Vagina (tissue), 2 donors: ENCODE measurements at places on chromosomes 4 and X.

- no peak for DNase-seq
Observed at GRCh38 chr4:56611501-56611900, 69.6 kb downstream of the HOPX start.

GRCh38 chr4:153314915-153315314 lies 29.6 kb upstream of the MND1 start:
- no peak for DNase-seq

GRCh38 chrX:22748093-22748999 lies 251.4 kb upstream of the DDX53 start:
- DNase-seq = no peak

GRCh38 chr4:100014616-100015015 lies 64.5 kb upstream of the H2AZ1 start:
- DNase-seq = no peak

DNA sequence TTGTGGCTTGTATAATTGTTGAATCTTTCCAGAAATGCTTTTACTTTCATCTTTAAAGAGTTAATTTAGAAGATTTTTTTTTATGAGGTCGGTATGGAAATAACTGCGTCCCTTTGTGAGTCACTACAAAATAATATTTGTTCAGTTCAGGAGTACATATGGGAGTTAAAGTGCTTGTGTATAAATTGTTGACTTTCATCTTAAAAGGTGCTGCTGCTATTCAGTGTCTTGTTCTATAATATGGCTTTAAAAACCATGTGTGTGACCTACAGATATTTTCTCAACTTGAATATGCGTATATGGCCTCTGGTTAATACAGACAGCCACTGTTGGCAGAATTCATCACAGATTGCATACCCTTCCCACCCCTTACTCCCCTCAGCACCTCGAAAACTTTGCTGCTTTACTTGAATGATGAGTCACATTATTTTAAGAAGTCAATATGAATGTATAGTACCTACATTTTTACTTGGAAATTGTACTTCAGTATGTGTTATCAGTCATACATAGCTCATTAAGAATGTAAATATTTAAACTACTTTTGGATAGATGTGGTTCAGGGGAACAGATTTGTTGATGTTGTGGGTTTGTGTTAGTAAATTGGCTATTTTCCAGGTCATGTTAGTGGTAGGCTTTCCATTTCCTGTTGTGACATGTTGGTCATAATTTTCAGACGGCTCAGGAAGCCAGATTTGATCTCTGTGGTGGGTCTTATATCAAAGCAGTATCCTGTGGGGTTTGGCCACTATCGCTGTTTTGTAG lies 1.5 kb downstream of the CLCN3 start:
- DNase-seq = no peak

DNA sequence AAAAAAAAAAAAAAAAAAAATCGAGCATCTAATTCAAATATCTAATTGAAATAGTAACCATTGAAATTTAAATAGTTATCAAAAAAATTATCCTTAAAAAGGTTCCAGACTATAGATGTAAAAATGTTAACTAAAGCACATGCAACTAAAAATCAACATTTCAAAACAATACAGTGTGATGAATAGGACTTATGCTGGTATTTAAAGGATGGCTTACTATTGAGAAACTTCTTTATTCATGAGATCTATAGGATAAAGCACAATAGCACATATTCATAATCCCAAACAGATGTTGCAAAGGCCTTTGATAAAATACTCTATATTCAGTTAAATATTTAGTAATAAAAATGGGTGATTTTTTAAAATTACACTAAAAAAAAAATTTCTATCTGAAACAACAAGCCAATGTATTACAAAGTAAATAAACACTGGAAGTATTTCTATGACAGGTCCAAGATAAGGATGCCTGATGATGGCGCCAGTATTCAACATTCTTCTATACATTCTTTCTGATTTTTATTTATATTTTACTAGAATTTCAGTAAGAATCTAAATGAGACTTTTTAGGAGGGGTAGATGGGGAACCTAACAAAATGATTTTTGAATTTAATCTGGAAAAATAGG lies 26.3 kb downstream of the DCLK2 start:
- no peak for DNase-seq

DNA sequence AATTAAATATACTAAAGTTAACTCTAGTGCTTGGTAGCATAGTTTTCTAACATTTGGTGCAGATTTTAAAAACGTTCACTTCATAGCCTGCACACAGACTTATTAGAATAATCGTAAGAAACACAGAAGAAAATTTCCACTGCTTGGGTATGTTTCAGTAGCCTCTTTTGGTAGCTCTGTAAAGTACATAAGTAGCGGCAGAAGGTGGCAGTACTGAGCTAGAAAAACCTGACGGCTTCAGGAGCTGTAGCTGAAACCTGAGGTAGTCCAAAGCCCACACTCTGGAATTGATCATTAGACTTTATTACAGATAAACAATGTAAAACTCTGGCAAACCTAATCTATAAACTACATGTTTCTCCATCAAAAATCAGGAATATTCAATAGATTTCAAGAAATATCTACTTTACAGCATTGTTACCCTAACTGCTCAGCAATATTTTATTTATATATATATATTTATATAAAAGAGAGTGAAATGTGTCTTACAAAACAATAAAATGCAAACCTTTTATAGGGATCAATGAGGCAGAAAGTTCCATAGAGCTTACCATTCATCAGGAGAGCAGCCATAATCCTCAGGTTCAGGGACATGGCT lies 88.2 kb downstream of the ATP8A1 start:
- DNase-seq = no peak

GRCh38 chr4:14961292-14961691 lies 41.0 kb upstream of the CPEB2 start:
- no peak for DNase-seq

DNA sequence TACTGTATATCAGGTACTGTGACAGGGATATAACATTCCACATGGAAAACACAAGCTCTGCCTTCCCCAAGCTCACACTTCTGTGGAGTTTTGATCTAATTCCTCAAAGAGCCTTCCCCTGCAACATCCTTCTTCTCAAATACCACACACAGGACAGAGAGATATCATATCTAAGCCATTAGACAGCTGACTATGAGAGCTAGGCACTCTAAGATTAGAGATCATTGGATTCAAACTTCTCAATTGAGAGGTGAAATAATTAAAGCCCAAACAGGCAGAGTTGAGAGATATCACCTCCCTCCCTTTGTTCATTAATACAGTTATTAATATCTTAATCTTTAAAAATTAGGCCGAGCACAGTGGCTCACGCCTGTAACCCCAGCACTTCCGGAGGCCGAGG lies 25.0 kb downstream of the TEC start:
- DNase-seq = no peak

- no peak for DNase-seq
Observed at GRCh38 chr4:153649572-153649991, 34.5 kb upstream of the TLR2 start.

- no peak for DNase-seq
Observed at GRCh38 chrX:46759645-46759974, 692 bp upstream of the SLC9A7 start.

DNA sequence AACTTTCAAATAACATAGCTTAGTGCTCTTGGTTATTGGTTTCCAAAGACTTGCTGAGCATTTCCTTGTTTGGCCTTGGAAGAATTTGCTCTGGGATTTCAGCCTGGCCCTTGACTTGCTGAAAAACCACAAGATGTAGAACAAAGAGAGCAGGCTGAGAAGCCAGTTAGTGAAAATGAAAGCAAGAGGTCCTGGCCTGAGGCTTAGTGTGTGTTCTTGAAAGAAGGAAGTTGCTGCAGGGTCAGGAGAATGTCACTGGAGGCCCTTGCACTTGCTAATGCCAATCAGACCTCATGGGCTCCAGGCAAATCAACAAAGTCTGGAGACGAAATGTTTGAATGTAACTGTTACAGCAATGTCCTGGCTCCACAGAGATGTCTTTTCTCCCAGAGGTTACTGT lies 79.4 kb downstream of the SYNPO2 start:
- DNase-seq = no peak

GRCh38 chrX:42175843-42176242 lies 252.5 kb upstream of the CASK start:
- no peak for DNase-seq

DNA sequence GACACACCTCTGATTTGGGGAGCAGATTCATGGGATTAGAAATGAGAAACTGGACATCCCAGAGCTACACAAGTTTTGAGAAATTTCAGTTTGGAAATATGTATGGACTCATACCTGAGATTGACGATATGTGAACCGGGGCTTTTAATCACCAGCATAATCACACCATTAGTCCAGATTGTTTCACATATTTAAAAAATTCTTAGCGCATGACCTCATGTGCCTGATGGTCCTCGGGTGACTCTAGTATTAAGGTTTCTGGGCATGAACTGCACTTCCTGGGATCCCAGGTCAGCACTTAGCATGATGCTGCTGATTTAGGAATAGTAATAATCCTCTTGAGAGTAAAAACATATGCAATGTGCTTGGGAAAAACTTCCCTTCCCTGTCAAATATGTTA lies 91.9 kb upstream of the BCOR start:
- DNase-seq = no peak

DNA sequence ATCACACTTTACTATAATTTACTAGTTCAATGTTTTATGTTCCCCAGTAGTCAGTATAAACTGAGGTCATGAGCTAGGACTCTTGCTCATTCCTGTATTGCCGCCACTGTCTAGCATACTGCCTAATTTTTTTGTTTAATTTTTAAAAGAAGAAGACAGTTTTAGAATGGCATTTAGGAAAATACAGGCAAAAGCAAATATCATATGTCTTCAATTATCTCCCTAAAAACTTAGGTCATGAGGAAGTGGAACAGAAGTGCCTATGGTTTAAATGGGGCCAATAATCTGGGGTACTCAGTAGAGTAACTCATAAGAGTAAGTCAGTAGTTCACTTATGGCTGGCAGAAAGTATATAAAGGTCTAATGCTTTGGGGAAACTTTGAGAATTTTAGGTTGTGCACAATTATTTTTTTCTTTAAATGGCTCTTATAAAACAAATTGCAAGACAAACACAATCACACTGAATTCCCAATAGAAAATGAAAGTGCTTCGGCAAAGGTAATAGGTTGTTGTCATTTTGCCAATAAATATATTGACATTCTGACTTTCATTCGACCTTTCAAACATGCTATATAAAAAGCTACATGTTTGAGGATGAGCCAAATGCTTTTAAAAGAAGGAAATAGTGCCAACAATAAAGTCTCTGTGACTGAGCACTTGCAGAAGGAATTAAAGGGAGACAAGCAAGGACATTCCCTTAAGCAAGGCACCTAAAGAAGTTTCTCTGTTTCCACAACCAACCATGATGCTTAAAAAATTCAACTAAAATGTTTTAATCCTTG lies 390.1 kb downstream of the PDGFC start:
- no peak for DNase-seq

GRCh38 chrX:45711231-45711630 lies 510.6 kb upstream of the DIPK2B start:
- DNase-seq = no peak

DNA sequence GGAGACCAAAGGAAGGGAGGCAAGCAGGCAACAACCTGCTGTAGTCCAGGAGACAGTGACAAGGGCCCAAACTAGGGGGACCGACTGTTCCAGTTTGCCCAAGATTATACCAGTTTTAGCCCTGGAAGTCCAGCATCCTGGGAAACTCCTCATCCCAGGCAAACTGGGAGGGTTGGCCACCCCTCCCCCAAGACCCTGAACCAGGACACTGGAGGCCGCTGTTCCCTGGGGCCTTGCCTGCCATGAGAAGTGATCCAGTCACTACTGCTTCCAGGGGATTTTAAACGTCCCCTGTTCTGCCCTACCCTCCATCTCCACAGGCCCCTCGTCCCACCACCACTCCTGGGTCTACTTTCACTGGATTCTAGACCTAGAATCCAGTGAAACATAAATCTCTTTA lies 4.3 kb upstream of the DGAT2L6 start:
- DNase-seq = no peak

DNA sequence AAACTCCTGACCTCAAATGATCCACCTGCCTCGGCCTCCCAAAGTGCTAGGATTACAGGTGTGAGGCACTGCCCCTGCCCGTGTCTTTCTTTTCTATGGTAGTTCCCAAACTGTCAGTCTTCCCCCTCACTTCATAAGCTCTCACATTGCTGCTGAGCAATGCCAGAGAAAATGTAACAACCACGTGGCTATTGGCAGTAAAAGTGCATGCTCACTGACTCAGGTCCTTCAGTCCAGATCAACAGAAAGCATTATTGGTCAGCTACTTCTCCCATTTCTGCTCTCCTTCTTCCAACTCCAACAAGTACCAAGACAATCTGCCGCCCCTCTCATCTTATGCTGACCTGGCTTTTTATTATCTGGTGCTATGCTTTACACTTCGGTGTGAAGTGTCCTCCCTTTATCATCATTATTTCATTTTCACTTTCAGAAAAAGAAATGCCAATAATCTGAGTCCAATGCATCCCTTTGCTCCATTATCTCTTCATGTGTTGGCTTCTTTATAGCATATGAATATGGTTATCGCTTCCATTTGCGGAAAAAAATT lies 133.8 kb upstream of the UGT8 start:
- no peak for DNase-seq

GRCh38 chr4:169999923-170000322 lies 26.3 kb downstream of the MFAP3L start:
- no peak for DNase-seq

- DNase-seq = no peak
Observed at GRCh38 chrX:52509916-52510315, 6.9 kb downstream of the XAGE1B start.

GRCh38 chr4:82983444-82983843 lies 27.2 kb downstream of the LIN54 start:
- no peak for DNase-seq

DNA sequence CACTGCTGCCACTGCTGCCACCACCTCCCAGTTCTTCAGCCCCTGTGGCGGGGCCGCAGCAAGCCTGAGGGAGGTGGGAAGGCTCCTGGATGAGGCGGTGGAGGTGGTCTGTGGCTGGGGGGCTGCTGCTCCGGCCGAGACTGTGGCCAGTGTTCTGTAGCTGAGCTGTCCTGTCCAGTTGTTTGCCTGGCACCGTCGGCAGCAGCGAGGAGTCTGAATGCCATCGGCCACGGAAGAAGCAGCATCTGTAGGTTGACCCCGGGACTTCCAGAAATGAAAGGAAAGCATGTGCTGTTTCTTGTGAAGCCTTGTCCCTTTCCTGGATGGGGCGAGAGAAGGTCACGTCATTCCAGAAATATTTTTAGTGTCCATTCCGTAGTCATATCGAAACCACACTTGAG lies 3.3 kb downstream of the C4orf54 start:
- no peak for DNase-seq

DNA sequence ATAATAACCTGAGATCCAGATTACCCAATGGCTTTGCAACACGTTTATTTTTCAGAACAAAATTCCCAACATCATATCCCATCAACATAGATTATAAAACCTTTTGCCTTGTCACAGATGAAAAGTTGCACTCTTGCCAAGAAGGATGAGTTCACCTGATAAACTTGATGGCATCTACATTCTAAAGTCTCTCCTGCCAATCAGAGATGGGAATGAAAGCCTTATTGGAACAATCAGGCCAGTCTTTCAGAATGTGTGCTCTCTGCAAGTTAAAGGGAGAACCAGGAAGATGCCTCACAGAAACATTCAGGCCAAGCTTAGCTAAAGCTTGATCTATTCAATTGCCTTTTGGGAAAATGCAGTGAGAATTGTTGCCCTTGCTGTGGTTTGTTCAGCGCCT lies 1.3 kb downstream of the LPAR4 start:
- DNase-seq = no peak
